Calu3 (cell line): ENCODE measurements at places on chromosomes 2 and 18. TPM values are rescaled to one million over a fixed set of nuclear protein-coding genes. Genes with fewer than 3 reads are reported as not detected.

LRRC30 gene
- total RNA-seq = not detected in 2 replicates

PROKR1 gene
- not detected in 2 replicates for total RNA-seq

TTN gene
- total RNA-seq = 0.07 and 0.24 TPM in 2 replicates

SERPINB4 gene
- 0.76 TPM in 1 of 2 replicates, not detected in the other for total RNA-seq
